ENCODE measurements at places on chromosomes 12 and 14. TPM values are rescaled to one million over a fixed set of nuclear protein-coding genes. Genes with fewer than 3 reads are reported as not detected.

Gene TROAP
- polyA plus RNA-seq: 11.7 TPM

Gene IL26
- polyA plus RNA-seq: not detected

GRCh38 chr12:117685110-117685926 is 283.5 kb downstream of the KSR2 start:
- DNase-seq: no peak

DNA sequence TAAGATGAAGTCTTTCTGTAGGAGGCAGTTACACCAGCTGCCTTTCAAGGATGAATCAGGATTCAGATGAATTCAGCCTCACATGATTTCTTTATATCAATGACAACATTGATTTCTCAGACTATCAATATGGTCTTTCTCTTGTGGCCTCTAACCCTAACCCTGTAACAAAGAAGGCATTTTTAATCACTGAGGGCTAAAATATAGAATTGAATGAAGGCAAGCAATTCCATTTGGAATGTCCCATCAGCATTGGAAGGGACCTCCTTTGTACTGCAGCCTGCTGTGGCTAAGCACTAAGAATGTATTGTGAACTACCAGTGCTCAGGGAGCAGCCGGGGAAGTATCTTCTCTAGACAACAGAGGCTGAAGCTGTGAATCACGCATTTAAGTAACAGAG is 90.6 kb upstream of the FRMD6 start:
- no peak for DNase-seq

Gene TSPAN9
- 33.4 TPM for polyA plus RNA-seq

DNA sequence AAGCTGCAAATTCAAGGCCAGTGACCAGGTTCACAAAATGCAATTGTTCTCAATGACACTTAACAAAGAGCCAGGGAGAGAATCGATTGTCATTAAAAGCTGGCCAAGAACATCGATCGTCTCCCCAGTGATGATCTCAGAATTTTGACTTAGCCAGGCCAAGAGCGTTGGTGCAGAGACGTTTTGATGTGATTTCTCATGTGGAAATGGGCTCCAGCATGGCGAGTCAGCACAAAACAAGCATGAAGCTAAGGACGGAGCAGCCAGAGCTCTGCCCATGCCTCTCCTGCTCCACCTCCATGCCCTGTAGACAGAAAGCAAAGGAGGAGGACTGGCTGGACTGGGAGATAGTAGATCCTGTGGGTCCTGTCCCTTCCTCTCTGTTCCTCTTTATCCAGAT is 270.8 kb downstream of the FOXN3 start:
- DNase-seq: no peak

DNA sequence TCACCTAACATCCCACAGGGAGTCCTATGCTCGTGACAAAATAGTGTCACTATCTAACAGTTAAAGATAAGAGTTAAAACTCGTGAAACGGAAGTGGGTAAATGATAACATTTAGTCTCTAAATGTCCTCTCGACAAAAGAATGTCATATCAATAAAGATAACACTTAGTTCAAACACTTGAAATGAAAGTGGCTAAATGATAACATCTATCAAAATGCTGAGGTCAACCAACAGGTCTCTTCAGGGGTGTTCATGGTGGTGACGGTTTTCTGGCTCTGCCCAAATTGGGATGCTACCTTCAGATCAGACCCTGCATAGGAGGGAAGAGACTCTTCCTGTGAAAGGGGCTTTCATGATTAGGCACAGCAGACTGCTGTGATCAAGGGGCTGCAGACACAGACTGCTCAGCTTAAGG is 22.1 kb downstream of the IL26 start:
- no peak for DNase-seq
